Calu3 (cell line): ENCODE measurements at places on chromosomes 12 and 14. TPM values are rescaled to one million over a fixed set of nuclear protein-coding genes. Genes with fewer than 3 reads are reported as not detected.
A peak's percentile ranks its signal among the peaks of the same experiment; 100 is the strongest.

SPX gene
- total RNA-seq = 0.20 TPM in 1 of 2 replicates, not detected in the other

FGF23 gene
- total RNA-seq = not detected in 2 replicates

MYF5 gene
- not detected in 2 replicates for total RNA-seq

TAS2R14 gene
- 2.9 TPM in 2 replicates for total RNA-seq

STAC3 gene
- total RNA-seq = 5.0 and 7.0 TPM in 2 replicates

CDKN3 gene
- 41.1 and 50.3 TPM in 2 replicates for total RNA-seq

GRCh38 chr12:103799857-103800771 lies 40.9 kb downstream of the NT5DC3 start:
- peak; percentile 62 for DNase-seq

GRCh38 chr14:51652168-51653078 lies 713 bp downstream of the FRMD6 start:
- no peak for DNase-seq

- DNase-seq = no peak
Observed at GRCh38 chr12:73225371-73225937, 953.3 kb downstream of the TRHDE start.

- no peak for DNase-seq
Observed at GRCh38 chr14:45799511-45799910, 546.5 kb upstream of the MIS18BP1 start.

DNA sequence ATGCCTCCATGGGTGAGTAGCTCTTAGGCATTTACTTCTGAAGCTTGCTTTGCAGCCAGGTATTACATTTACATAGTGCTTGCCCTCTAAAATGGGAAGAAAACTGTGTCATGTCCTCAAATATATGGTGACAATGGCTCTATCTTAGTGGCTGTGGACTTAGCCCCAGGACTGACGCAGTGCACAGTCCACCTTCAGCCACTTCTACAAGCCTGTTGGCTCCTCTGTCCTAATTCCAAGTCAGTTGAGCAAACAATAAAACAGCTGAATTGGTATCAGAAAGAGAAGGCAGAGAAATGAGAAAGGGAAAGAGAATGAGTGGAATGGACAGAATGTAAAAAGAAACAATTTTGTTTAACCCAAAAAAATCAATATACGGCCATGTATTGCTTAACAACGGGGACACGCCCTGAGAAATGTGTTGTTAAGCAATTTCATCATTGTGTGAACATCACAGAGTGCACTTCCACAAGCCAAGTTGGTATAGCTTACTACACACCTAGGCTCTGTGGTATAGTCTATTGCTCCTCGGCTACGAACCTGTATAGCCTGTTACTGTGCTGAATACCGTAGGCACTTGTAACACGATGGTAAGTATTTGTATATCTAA lies 93.5 kb downstream of the GRIN2B start:
- DNase-seq = peak; percentile 34

DNA sequence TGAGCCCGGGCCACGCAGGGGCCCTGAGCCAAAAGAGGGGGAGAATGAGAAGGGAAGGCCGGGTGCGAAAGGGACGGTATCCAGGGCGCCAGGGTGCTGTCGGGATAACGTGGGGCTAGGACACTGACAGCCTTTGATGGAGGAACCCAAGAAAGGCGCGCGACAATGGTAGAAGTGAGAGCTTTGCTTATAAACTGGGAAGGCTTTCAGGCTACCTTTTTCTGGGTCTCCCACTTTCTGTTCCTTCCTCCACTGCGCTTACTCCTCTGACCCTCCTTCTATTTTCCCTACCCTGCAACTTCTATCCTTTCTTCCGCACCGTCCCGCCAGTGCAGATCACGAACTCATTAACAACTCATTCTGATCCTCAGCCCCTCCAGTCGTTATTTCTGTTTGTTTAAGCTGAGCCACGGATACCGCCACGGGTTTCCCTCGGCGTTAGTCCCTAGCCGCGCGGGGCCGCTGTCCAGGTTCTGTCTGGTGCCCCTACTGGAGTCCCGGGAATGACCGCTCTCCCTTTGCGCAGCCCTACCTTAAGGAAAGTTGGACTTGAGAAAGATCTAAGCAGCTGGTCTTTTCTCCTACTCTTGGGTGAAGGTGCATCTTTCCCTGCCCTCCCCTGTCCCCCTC lies 3.0 kb downstream of the SSTR1 start:
- DNase-seq = no peak

DNA sequence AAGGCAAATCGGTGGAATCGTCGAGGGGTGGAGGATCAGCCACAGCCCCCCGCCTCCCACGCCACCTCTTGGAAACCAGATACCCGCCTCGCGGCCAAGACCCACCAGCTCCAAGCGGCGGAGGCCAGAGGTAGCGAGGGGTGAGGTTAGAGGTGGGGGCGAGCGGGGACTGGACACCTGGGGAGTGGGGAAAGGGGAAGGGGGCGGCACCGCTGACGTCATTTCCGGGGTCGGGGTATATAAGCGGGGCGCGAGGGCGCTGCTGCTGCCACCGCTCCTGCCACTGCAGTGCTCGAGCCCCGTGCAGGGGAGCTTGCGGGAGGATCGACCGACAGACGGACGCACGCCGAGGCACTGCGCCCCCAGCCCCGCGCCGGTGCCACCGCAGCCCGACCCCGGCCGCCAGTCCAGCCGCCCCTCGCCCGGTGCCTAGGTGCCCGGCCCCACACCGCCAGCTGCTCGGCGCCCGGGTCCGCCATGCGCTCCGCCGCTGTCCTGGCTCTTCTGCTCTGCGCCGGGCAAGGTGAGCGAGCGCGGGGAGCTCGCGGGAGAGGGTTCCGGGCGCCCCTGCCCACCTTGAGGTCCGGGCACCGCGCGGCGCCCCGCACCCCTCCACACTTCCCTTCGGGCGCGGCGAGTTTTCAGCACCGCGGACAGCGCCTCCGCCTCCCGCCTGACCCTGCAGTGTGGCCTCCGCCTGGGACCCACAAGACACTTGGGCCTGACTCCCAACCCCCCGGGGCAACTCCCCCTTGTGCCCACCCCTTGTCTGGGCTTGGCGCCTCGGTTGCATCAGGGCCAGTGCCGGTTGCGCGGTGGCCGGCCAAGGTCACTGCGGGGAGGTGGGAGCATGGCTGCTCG lies at the start of gene CHGA:
Gene CHGA, plus strand, starts transcription at position 268 of the 861 bp plus-strand sequence. Its CDS starts 210 bp downstream, at position 478.
- DNase-seq = peak; percentile 32

- DNase-seq = no peak
Observed at GRCh38 chr12:19166387-19166786, 36.9 kb downstream of the PLEKHA5 start.

DNA sequence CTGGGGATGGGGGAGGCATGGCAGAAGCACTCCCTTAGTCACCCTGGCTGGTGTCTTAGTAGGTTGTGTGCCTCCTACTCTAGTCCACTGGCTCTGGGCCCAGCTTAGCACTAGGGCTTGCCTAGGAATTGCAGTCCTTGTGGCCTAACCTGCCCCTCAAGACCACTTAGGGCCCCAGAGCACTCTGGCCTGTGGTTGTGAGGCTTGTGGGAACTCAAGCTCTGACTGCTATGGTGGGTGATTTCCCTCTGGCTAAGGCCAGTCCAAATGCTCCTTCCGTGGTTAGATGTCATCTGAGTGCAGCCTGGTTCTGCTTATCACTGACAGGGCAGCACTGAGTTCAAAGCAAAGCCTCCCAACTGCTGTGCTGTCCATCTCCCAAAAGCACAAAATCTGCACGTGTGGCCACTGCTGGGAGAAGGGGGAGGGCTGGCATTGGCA lies 20.2 kb downstream of the FGD4 start:
- DNase-seq = no peak

DNA sequence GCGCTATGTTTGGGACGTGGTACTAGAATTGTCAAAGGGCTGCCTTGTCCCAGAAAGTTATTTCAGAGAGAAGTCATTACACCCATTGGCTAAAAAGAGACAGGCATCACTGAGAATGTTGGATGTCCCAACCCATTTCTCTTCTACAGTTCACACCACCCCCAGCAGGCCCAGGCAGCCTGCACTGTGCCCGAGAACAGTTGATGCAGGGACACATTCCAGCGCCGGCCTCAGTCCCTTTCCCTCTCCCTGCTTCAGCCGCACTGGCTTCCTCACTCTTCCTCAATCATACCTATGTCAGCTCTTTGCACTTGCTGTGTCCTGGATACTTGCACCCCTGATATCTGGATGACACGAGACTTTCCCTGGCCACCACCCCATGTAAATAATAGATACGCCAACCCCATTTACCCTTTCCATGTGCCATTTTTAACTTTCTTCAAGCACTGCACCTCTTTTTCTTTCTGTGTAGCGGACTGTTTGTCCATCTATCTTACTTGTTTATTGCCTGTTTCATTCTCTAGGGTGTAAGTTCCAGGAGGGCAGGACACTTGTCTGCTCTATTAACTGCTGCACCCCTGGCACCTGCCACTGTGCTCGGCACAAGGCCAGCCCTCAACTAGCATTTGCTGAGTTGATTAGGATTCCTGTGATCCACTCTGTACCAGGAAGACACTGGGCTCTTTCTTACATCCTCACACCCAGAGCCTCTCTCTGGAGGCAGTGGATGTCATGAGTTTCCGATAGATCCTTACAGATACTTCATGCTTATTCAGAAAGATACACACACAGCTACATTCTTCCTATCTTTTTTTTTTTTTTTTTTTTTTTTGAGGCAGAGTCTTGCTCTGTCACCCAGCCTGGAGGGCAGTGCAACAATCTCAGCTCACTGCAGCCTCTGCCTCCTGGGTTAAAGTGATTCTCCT lies 76.6 kb upstream of the CEP83 start:
- no peak for DNase-seq

- DNase-seq = no peak
Observed at GRCh38 chr12:101779626-101780025, 40.4 kb upstream of the SYCP3 start.

GRCh38 chr12:55036326-55037115 lies 16.7 kb downstream of the NEUROD4 start:
- no peak for DNase-seq

- DNase-seq = peak; percentile 67
Observed at GRCh38 chr14:90409209-90409730, 12.4 kb downstream of the CALM1 start.

DNA sequence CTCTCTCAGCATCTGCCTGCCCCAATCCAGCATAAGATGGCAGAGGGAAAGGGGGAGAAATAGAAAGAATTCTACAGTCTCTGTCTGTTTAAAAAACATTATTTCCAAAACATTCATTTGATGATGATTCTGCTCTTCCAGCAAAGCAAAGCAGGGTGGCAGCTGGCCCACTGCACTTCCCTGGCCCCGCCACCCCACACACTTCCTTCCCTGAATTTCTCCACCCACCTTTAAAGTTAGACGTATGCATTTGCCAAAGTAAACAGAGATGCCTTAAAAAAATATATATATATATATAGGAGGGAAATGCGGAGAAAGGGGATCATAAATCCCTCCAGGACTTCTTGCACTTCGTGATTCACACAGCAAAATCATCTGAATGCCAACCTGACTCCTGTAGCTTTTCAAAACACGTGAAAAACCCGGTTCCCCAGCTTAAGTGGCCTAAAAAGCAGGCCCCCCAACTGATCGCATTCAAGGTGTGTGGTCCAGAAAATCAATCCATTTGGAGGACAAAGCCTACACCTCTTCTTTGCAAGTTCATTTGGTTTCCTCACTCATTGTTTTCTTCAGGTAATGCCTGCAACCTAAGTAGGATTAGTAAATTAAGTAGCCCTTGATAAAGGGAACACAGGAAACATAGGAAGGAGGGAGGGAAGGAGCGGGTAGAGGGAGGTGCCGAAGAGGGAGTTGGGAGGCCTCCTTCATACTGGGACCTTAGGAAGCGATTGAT lies 68.8 kb downstream of the LLPH start:
- no peak for DNase-seq

DNA sequence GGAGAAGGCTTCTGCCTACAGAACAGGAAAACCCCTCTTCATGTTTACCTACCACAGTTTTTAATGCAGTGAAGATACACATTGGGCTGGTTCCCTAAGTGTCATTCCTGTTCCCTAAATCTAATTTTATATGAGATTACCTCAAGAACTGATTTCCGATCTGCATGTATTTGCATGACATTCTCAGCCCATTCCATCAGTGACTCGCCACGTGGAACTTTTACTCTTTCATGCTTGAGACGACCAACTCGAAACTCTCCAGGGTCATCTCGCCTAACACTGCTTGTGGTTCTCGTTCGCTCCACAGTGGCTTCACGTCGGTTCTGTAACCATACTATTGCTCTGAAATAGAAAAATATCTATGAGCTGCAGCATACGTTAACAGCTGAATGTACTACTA lies 83.1 kb upstream of the STRN3 start:
- DNase-seq = no peak

GRCh38 chr12:48875944-48876515 lies 10.4 kb upstream of the RND1 start:
- DNase-seq = no peak

DNA sequence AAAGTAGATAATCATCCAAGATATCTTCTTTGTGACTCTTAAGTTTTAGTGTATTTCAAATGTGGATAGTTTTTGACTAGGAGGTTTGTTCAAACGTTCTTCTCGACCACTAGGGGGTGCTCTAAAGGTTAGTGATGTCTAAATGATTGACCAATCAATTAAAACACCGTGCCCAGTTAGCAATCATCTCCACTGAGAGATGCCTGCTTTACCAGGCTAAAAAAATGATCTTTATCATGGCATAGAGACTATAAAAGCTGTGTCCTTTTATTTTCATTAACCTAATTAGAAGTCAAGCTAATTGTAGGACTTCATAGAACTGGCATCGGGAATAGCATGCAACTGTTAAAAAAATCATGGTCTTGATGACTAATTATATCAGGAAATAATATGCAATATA lies 153.9 kb downstream of the PRKCH start:
- peak; percentile 41 for DNase-seq
